ENCODE measurements at places on chromosomes 3 and 15.

GRCh38 chr3:46695177-46695961 lies 1.9 kb upstream of the ALS2CL start:
- no peak for DNase-seq

DNA sequence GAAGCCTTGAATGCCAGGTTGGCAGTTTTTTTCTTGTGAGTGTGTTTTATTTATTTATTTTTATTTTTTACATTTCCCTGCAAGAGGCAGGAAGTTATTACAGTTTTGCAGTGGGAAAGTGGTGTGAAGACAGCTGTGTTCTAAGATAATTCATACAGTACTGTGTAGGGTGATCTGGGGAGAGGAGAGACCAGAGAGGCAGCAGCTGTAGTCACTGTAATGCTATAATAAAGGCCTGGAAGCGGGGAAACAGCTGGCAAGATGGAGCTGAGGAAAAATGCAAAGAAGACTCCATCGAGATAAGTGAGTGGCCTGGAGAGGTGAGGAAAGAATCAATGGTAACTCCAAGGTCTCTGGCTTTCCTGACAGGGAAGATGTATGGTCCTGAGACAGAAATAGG lies 23.1 kb downstream of the CNTN3 start:
- DNase-seq, result no peak

GRCh38 chr15:77030928-77031375 lies 36.0 kb downstream of the PSTPIP1 start:
- DNase-seq, result no peak

GRCh38 chr3:58326267-58326900 lies 6.3 kb upstream of the PXK start:
- no peak for DNase-seq

DNA sequence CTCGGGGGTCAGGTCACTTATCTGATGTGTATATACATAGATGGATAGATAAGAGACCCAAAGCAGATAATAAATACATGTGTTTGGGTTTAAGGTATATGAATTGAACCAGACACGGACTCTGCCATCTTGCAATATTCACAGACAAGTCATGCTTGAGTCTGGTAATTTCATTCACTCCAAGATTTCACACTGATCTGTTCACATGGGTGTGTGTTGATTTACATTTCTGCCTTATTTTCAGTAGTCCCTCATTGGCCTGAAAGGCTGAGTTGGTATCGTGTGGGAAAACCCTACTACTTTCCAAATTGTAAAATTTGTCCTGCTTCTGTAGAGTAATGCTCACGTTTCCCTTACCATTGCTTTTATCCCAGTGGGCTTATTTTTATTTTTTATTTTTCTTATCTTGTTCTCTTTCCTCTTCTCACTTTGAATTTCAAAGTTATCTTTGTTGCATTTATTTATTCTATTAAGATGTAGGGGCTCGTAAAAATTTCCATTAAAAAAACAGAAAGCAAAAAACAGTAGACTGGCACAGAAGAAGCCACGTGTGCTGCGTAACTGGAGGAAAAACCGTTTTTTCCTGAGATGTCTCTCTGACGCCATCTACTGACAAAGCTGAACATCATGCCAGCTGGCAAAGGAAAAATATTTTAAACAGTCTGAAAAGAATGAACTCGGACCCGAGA lies 10.8 kb upstream of the MFSD1 start:
- peak; percentile 74 for DNase-seq

DNA sequence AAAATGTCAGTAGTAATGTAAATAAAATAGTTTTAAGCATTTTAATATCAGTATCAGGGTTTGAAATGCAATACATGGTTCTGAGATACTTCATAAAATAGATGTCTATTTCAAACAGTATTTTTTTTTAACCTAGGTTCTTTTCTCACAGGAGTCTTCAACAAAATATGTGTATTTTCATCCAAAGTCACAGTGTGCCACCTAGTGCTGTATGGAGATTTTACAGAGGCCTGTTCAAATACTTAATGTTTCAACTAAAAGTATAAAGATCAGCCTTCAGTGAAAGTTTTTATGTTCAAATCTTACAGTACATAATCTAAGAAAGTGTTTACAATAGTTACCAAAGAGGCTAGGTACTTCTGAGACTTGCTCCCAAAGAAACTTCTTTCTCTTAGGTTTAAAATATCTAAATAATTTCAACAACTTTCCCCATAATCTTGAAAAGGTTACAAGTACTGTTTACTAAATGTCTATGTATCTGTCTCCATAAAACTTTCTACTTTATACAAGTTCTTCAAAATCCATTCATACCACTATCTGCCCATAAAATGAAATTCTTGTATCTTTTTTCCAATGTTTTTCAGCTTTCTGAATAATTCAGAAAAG lies 38.3 kb downstream of the SCAPER start:
- DNase-seq, result no peak

DNA sequence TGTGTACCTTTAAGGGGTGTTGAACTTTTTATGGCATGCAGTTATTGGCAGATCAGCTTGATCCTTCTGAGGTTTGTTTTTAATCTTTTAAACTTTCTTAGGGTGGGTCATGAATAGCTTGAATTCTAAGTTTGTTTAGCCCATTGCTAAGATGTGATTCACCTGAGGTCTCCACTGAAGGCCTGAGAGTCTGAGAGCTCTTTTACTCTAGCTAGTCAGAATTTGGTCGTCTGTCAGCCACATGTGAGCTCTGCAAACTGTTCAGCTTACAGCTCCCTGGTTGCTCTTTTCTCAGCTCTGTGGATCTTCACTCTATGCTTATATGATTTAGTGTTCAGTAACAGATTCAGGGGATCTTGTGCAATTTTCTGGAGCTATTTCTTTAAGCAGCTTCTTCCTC lies 161.3 kb downstream of the ABHD5 start:
- DNase-seq, result no peak
